ENCODE measurements at places on chromosomes 6 and 20.

- DNase-seq: no peak
Measured at GRCh38 chr20:24771542-24772061, 177.5 kb upstream of the CST7 start.

- DNase-seq: no peak
Measured at GRCh38 chr6:162862941-162863340, 135.2 kb downstream of the PACRG start.

DNA sequence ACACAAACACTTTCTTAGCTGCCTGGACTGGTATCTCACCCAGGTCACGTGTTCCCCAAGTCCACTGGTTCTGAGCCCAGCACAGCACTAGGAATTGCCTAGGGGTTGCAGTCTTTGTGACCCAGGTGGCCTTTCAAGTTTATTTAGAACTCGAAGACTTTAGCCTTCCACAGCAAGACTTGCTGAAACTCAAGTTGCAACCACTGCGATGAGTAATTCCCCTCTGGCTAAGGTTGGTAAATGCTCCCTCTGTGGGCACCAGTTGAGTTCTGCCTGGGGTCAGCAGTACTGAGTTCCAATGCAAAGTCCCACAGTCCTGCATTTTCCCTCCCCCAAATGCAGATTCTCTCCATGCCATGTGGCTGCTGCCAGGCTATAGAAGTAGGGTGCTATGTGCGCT lies 77.6 kb upstream of the MOCS1 start:
- DNase-seq: no peak

- peak; percentile 49 for DNase-seq
Measured at GRCh38 chr6:90610751-90611542, 24.1 kb upstream of the MAP3K7 start.

DNA sequence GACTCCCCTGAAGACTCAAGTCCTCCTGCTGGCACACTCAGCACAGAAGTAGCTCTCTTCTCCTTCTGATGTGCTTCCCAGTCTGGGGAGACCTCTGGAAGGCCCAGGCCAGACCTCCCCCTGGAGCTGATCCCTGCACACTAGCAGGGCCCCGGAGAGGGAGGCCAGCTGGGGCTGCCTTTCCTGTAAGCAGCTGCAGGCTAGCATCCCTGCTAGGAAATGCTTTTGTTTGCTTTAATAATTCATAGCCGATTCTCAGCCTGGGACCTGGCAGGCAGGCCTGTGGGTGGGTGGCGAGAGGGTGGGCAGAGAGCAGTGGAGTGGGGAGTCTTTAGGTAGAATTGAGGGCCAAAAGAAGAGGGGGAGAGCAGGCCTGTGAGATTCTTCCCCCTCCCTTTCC lies 5.2 kb downstream of the EBF4 start:
- DNase-seq: no peak

DNA sequence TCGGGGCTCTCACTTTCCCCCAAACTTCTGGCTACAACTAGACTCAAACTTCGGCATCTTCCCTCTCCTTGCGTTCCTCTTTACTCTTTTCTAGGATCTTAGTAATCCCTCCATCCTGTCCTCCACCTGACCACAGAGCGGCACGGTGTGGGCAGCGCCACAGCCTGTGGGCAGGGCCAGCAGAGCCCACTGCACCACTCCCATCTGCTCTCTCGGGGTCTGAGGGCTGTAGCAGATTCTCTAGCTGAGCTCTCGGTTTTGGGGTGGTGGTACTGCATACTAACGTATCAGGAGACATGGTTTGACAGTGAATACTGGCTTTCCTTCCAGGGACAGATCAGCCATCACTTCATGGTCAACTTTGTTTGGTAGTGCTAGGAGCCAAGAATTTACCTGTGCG lies 57.4 kb downstream of the EZR start:
- DNase-seq: no peak

- no peak for DNase-seq
Measured at GRCh38 chr6:45116714-45117410, 211.3 kb upstream of the RUNX2 start.

- DNase-seq: no peak
Measured at GRCh38 chr20:63701051-63701328, 4.5 kb downstream of the TNFRSF6B start.
